ENCODE measurements at places on chromosomes 1 and 21.

- DNase-seq = no peak
These were observed 24.2 kb downstream of the WNT9A start for GRCh38 chr1:227923353-227924167.

- DNase-seq = no peak
These were observed 30.2 kb upstream of the TTC34 start for GRCh38 chr1:2831596-2832212.

DNA sequence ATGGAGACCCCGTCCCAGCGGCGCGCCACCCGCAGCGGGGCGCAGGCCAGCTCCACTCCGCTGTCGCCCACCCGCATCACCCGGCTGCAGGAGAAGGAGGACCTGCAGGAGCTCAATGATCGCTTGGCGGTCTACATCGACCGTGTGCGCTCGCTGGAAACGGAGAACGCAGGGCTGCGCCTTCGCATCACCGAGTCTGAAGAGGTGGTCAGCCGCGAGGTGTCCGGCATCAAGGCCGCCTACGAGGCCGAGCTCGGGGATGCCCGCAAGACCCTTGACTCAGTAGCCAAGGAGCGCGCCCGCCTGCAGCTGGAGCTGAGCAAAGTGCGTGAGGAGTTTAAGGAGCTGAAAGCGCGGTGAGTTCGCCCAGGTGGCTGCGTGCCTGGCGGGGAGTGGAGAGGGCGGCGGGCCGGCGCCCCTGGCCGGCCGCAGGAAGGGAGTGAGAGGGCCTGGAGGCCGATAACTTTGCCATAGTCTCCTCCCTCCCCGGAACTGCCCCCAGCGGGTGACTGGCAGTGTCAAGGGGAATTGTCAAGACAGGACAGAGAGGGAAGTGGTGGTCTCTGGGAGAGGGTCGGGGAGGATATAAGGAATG is 505 bp downstream of the LMNA start:
- no peak for DNase-seq

DNA sequence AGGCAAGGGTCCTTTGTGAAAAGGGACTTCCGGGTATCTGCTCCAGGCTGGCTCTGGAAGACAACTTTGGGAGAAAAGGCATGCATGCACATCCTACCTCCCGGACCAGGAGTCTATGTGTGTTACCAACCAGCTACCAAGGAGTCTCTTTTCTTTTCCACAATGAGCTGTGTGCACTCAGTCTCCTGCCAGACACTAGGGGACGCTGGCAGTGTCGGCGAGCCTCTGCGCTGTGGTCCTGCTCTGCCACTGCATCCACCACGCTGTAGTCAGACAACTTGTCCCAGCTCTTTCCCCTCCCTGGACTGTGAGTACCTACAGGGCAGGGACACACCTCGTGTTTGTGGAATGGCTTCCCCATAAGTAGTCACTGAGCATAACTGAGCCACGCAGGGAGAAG is 5.1 kb upstream of the SSR2 start:
- DNase-seq = no peak

DNA sequence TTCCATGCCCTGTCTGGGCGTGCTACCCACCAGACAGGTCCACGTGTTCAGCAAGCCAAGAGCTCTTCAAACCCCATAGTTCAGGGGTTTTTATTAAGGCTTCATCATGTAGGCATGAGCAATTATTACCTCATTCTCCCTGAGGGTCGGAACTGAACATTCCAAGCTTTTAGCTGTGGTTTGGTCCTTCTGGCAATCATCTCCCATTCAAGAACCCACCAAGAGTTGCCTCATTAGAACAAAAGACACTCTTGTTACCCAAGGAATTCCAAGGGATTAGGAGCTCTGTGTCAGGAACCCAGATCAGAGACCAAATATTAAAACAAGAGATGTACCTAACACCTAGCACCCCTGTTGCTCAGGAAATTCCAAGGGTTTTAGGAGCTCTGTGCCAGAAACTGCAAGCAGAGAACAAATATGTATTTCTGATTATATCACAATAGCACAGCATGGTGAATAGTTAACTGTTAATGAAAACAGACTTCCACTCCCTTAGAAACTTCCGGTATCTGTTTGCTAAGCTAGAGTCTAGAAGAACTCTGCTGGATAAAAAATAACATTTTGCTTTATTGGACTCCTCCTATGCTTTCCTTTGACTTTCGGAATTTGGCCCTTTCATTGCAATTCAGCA is 201.2 kb upstream of the L1TD1 start:
- DNase-seq = no peak

DNA sequence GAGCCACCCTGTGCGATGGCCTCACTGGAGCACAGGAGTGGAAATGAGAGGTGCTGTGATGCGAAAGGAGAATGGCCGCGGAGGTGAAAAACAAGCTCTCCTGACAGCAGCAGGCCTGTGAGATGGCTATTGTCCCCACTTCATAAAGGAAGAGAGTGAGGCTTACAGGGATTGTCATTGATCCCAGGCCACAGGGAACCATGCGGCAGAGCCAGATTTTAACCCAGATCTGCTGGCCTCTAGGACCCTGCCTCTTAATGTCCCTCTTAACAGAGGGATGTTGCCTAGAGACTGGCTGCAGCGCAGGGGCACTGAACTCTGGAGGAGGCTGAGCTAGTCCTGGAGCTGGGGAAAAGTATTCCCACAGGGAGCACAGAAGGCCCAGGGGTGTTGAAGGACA is 3.1 kb upstream of the SYTL1 start:
- no peak for DNase-seq

GRCh38 chr1:217393896-217394295 is 237.0 kb downstream of the GPATCH2 start:
- no peak for DNase-seq

DNA sequence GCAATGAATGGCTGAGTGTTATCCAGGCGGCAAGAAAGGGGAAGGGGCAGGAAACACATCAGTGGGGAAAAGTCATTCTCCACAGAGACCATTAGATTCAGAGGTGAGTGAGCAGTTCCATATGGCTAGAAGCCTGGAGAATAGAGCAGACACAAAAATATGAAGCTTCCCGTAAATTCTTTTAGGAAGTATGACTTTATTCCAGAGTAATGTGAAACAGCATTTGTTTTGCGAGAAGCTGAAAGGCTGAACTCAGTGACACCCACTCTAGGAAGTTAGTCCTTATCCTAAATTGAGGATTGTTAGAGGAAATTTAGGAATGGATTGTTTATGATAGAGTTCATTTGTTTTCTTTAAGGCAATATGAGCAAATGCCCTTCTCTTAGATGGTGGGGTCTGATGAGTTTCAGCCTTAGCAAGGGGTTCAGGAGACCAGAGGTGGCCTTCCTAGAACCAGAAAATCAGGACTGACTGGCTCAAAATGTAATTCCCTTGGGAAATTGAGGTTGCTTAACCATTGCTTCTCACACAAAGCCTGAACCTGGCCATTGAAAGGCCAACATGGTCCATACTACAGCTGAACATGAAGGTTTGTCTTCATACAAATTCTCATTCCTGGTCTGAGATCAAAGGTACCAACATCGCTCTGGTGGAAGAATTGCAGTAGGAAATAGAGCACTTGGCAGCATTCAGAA is 167.5 kb downstream of the TPR start:
- DNase-seq = no peak

- no peak for DNase-seq
These were observed 8.3 kb upstream of the KCNAB2 start for GRCh38 chr1:6037338-6037762.

GRCh38 chr21:44927587-44928461 is 7.1 kb upstream of the ITGB2 start:
- DNase-seq = no peak

- DNase-seq = no peak
These were observed 105.7 kb downstream of the SYF2 start for GRCh38 chr1:25126562-25126961.

Measured in mesothelial cell of epicardium (in vitro differentiated cells).